Jurkat, Clone E6-1 (cell line): ENCODE measurements at places on chromosomes 3 and 15.
A peak's percentile ranks its signal among the peaks of the same experiment; 100 is the strongest.

DNA sequence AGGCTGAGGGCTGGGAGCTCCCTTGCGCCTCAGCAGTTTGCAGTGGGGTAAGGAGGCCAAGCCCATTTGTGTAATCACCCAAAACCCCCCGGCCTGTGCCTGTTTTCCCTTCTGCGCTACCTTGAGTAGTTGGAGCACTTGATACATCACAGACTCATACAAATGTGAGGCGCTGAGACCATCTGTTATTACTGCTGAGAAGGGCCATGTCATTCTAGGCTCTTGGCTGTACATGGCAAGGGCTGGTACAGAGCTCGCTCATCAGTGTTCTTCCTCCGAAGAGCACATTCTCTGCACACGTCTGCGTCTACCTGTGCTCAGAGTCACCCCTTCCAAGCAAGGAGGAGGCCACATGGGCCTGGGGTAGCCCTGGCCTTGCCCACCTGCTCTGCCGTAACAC lies 9.3 kb downstream of the PLA2G4B start:
- DNase-seq = no peak

GRCh38 chr3:171765511-171765887 lies 44.8 kb downstream of the PLD1 start:
- no peak for DNase-seq

GRCh38 chr15:71187526-71187925 lies 72.3 kb downstream of the THSD4 start:
- no peak for DNase-seq

DNA sequence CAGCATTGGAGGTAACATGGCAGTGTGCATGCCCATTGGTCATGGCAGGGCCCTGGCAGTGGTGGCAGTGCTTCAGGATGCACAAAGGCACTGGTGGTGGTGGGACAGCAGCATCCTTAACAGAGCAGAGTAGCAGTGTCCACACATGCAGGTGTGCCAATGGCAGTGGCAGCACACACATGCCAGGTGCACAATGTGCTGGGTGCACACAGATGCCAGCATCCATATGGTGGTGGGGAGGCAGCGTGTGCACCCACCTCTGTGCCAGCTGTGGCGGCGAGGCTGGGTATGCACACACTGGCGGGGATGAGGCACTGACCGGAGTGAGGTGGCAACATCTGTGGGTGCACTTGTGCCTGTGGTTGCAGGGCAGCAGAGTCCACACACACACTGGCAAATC lies 150.6 kb downstream of the SI start:
- no peak for DNase-seq

DNA sequence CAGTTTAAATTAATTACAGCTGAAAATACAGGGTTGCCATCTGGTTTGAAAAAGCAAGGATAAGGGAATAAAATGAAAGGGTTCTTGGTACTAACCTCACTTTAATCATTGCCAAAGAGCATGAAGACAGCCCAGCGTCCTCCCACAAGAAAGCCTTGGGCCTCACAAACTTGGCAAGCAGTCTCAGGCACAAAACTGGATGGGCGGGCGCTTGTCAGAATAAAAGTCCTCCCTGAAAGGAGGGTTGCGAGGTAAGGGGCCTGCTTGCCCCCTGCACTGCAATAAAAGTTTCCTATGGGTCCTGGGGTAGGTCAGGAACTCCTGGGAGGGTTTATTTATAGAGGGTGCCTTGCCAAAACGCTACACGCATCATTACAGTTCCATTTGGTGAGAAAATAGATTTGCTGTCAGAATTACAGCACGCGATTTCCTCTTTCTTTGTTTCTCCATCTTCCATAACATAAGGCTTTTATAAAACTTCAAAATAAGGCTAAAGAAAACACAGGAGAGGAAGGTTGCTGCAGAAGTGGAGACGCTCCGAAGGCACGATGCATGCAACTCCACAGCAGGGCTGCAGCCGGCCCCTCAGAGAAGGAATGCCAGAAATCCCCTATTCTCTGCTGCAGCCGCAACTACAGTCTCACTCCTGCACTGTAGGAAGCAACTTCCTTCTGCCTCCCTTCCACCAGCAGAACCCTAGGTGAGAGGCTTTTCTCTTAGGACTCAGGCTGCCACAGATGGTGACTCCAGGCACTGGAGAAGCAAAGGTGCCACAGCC lies 61.3 kb downstream of the VGLL4 start:
- DNase-seq = peak; percentile 86

- no peak for DNase-seq
Observed at GRCh38 chr15:77083381-77084160, 12.7 kb upstream of the TSPAN3 start.

GRCh38 chr3:53500165-53500777 lies 5.9 kb downstream of the CACNA1D start:
- no peak for DNase-seq

GRCh38 chr3:147616998-147617619 lies 207.9 kb downstream of the ZIC1 start:
- DNase-seq = no peak

DNA sequence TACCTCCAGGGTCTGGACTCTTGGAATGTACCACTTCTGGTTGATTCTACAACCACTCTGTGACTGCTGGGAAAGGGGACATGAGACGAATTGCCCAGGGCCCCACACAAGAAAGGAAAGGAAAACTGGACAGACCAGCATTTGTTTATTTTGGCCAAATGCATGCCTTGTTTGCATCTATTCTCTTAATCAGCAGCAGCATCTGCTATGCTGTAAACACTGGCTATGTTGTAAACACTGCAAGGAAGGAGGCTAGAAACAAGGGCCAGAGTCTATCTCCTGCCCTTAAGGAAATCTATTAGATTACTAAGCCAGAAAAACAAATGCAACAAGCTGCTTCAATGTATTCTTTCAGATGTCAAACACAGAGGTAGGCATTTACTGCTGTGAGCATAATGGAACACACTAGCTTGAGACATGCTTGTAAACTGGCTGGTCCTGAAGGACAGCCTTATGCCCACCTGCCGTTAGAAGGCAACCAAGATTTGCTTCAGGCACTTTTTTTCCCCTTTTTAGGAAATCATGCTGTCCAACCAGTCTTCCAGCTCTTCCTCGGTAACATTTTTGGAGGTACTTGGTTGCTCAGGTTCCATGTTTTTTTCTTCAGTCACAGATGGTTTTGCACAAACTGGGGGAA lies 102.1 kb upstream of the CHRM5 start:
- DNase-seq = no peak

GRCh38 chr3:151133917-151134450 lies 48.5 kb downstream of the MED12L start:
- no peak for DNase-seq

- no peak for DNase-seq
Observed at GRCh38 chr15:34847598-34847997, 52.2 kb upstream of the ACTC1 start.

GRCh38 chr3:172685331-172686214 lies 25.3 kb downstream of the NCEH1 start:
- no peak for DNase-seq

GRCh38 chr3:16090024-16090423 lies 84.5 kb upstream of the GALNT15 start:
- no peak for DNase-seq

DNA sequence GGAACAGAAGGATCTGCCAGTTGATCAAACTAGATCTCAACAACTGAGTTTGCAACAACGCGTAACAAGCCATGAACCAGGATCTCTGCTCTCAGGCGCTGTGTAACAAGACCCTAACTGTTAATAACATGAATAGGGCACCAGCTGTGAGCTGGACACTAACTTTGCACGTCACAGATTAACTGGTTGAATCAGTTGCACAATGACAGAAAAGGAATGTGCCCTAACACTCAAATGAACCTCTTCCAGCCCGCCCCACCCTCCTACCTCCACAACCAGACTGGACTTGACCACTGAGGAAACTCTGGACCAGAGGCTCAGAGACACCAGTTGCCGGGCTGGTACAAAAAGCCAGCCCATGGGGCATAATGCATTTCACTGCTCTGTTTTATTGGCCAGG lies 34.3 kb downstream of the MCF2L2 start:
- DNase-seq = no peak

DNA sequence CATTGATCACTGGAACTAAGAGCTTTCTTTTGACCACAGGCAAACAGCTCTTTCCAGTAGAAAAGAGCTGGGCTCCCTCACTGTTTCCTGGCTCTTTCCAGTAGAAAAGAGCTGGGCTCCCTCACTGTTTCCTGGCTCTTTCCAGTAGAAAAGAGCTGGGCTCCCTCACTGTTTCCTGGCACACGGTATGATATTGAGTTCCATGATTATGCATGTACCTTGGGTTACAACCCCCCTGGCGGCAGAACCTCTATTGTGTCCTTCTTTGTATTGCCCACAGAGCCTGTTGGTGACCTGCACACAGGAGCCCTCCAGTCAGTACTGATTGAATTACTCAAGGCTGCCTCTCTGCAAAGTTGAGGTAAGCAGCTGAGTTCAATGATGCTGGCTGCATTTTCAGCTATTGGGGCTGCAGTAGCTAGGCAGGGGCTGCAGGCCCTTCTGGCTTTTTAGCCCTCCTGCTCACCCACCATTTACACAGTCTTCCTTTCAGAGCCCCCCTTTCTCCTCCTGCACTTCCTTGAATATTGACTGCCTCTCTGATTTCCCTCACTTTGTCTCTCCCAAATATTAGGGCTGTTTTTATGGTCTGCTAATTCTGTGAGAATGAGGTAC lies 10.2 kb downstream of the ACKR2 start:
- no peak for DNase-seq

DNA sequence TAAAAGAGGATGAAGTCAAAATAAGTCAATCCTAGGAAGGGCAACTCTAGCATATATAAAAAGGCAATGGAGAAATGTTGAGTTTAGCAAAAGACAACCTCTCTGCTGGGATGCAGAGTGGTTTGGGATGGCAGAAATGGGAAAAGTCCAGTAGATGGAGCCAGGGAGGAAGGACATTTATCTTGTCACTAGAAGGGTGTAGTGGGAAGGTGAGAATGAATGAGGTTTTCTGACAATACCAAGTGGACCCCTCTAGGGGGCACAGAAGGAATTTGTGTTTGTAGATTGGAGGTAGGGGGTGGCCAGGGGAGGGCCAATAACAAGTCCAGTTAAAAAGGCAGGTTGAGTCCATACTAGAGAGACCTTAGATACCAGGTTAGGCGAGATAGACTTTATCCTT lies 80.0 kb downstream of the THSD4 start:
- DNase-seq = no peak

GRCh38 chr3:104564045-104564643 lies 802.6 kb upstream of the ALCAM start:
- DNase-seq = peak; percentile 40

DNA sequence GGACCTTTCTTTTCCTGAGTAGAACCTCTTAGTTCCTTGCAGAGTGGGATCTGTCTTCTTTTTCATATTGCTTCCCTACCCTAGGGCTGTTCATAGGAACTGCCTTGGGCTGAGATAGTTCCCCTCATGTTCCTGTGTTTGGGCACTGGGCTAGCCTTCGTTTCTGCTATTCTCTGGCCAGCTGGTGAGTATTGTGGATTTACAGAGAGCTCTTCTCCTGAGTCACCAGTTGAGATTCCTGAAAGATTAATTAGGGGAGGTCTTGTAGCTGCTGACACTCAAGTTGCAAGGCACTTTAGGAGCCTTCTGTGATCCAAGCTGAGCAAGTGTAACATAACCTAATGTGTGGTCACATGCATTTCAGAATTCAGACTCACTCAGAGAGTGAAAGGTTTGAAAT lies 30.7 kb downstream of the CHD2 start:
- no peak for DNase-seq

DNA sequence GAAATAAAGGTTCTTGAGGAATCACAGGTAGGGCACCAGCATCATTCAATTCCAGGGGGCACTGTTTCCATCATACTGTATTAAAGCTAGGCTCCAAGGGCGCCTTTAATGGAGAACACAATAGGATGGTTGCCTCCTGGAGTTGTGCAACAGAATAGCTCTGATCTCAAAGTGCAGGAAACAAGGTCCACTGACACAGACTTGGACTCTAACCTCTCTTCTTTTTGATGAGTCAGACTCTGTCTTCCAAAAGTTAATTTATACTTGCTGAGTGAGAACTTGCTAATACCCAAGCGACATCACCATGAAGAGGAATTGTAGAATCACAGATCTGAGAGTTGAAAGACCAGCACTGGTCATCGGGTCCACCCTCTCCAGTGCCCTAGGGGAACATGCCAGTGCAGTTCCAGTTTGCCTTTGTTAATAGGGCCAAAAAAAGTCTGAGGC lies 94.4 kb upstream of the PHLDB2 start:
- no peak for DNase-seq

DNA sequence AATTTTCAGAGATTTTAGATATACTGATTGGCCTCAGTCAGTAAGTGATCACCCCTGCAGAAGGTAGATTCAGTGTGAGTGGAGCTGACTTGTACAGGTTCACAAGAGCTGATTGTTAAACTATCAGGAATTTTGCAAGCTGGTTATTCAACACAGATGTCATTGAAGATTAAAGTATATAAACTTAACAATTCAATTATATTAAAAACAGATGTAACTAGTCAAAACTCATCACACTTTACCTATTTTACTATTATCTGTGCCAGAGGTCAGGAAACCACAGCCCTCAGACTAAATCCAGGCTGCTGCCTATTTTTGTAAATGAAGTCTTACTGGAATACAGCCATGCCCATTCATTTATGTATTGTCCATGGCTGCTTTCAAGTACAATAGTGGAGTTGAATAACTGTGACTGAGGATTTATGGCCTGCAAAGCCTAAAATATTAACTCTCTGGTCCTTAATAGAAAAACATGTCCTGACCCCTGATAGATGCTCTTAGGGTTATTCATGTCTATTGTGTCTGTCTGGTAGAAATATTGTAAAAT lies 429.3 kb upstream of the PDZRN3 start:
- DNase-seq = no peak

- no peak for DNase-seq
Observed at GRCh38 chr15:25181293-25182097, 226.7 kb downstream of the SNRPN start.

DNA sequence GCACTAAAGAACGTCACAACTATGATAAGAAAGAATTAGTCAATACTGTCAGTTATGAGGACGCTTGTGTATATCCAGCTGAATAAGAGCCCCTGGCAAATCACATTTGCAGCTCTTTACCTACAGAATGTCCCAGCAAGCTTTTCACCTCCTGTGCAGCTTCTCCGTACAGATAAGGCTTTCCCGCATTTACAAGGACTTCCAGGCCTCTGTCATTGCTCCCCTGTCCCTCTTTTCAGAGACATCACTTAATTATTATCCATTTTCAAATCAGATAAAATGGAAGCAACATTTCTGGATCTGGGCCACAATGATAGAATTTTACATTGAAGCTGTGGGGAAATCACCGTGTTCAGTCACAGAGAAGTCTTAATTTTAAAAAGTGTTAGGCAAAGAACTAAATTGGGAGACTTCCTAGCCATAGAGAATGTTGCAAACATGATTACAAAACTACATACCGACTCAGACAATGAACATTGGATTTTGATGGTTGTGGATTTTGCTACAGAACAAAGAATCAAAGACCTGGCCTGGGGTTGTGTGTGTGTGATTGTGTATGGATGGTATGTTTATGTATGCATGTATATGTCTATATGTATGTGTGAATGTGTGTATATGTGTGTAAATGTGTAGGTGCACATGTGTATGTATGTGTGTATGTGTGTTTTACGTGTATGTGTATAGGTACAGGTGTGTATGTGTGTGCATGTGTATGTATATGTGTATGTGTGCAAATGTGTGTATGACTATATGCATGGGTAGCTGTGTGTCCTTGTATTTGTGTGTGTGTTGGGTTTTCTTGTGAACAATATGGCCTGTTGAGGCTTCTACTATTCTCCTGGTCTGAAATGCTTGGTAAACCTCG lies 41.5 kb downstream of the MGLL start:
- DNase-seq = no peak

GRCh38 chr3:113954091-113954685 lies 6.4 kb downstream of the ZDHHC23 start:
- no peak for DNase-seq
